ENCODE measurements at places on chromosomes 4 and X.
A peak's percentile ranks its signal among the peaks of the same experiment; 100 is the strongest.

DNA sequence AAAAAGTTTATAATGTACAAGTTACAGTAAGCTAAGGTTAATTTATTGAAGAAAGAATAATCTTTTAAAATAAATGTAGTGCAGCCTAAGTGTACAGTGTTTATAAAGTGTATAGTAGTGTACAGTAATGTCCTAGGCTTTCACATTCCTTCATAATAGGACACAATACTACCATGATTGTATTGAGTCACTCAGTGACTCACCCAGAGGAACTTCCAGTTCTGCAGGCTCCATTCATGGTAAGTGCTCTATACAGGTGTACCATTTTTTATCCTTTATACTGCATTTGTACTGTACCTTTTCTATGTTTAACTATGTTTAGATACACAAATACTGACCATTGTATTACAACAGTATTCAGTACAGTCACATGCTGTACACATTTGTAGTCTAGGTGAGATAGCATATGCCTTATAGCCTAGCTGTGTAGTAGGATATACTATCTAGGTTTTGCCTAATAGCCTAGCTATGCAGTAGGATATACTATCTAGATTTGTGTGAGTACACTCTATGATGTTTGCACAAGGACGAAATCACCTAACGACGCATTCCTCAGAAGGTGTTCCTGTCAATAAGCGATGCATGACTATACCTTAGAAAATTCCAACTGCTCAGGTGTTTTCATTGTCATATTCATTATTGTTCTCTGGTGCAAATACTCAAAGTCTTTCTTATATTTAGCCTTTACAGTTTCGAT is 5.5 kb upstream of the TMEM255A start:
- DNase-seq = no peak

GRCh38 chr4:185903205-185903604 is 91.2 kb upstream of the SORBS2 start:
- no peak for DNase-seq

DNA sequence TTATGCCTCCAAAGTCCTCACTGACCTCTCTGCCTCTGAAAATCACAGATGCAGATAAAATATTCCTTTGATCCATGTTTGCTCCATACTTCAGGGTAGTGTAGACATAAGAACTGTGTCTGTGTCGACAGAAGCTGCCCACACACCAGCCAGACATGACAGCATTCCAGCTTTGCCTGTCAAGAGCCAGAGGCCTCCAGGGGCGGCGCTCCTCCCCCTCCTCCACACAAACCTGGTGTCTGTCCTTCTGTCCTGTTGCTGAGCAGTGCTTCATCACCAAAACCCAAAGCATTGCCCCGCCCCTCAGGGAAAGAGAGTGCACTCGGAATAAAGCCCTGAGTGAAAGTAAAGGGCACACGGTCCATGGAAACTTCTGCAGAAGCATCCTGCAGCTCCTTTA is 379.4 kb downstream of the FBXW7 start:
- DNase-seq = no peak

DNA sequence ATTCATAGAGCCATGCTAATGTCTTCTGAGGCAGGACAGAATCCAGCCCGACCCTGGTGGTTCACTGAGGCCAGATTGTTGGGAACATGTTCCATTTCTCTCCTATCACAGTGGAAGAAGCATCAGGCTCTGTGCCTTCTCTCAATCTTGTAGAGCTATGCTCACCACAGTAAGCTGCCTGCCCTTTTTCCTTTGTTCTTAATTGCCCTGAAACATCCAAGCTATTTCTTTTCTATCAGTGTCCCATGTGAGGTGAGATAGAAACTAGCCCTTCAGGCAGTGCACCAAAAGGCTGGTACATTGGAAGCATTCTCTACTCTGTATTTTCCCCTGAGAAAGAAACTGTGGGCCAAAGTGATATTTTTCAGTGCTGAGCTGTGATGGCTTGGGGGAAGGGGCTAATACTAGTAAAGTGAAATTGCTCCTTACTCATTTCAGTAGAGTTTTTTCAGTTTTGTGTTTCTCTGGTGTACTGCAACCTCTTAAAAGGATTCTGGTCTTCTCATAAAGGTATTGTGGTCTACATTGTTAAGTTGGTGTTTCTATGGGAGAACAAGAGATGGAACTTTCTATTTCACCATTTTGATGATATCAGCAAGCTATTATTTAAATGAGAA is 611.2 kb downstream of the RPA4 start:
- DNase-seq = no peak

DNA sequence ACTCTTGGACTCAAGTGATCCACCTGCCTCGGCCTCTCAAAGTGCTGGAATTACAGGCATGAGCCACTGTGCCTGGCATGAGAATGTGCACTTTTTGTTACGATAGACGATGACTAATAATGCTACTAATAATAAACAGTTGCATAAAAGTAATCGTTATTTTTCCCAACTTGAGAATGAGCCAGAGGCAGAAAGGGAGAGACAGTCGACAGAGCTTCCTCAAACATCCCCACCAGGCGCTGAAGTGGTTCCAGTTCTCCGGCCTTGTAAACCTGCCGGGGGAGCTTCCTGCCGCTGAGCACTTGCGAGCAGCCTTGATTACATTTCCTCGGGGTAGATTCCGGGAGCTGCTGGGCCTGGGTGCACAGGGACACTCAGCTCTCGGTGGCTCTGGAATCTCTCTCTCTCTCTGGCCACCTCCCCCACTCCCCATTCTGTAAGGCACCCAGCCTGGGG is 8.9 kb upstream of the HTRA3 start:
- peak; percentile 90 for DNase-seq
